Keratinocyte (primary cell): ENCODE measurements at places on chromosomes 2 and 18. TPM values are rescaled to one million over a fixed set of nuclear protein-coding genes. Genes with fewer than 3 reads are reported as not detected.

DNA sequence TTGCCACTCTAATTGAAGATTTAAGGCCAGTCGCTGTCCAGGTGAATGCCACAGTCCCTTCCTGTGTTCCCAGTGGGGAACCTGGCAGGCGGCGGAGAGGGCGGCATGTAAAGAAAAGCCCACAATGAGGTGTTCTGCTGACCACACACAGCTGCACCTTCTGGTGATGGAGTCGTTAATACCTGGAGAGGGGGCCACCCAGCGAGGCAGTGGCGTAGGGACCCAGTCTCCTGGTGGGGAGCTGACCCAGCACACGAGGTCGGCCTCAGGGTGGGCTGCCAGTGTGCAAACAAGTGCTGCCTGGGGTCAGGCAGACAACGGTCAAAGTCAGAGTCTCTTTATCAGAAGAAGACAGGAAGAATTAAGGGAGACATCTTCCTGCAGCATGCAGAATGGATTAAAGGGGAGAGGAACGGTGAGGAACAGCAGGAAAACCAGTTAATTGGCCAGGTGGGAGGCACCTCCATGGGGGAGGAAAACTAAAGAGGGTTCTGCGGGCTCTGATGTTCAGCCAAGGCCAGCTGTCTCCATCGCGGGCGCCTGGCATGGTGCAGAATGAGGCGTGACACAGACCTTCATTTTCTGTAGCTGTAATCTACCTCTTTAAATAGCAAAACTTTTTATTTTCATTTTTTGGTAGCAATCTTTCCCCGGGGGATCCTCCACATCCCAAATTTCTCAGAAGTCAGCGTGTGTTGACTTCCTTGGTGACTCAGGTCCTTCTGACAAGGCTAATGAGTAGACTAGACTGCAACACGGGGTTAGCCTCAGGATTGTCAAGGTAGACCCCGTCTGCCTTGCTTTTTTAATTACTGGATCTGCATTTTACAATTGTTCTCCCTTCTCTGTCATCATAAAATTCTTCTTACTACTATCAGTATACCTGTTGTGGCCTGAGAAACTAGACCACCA lies 78.3 kb downstream of the SMAD7 start:
- H3K27me3 ChIP-seq = no peaks in the 10 kb centered on the region
- peaks cover 10% of the 10 kb centered on the region for H3K4me1 ChIP-seq
- no peak overlapping the region for H3K4me3 ChIP-seq
- H3K36me3 ChIP-seq = no peaks in the 10 kb centered on the region
- H3K27ac ChIP-seq = peak overlapping the region; percentile 72
- no peak for DNase-seq

- DNase-seq = peak; percentile 36
- no peak overlapping the region for H3K4me3 ChIP-seq
- peak overlapping the region; percentile 56 for H3K27ac ChIP-seq
- H3K36me3 ChIP-seq = no peaks in the 10 kb centered on the region
These were observed 31.9 kb upstream of the RPIA start for GRCh38 chr2:88659538-88659915.

- no peak overlapping the region for H3K4me3 ChIP-seq
- no peaks in the 10 kb centered on the region for H3K27me3 ChIP-seq
- no peaks in the 10 kb centered on the region for H3K4me1 ChIP-seq
- H3K36me3 ChIP-seq = peaks cover 3% of the 10 kb centered on the region
These were observed 23.1 kb downstream of the PRPF40A start for GRCh38 chr2:152694161-152694661.

- no peak overlapping the region for H3K27ac ChIP-seq
- no peak for DNase-seq
- peaks cover 4% of the 10 kb centered on the region for H3K4me1 ChIP-seq
- H3K36me3 ChIP-seq = no peaks in the 10 kb centered on the region
- H3K4me3 ChIP-seq = no peak overlapping the region
These were observed 3.4 kb downstream of the CHST9 start for GRCh38 chr18:27181726-27182125.

MAP3K20 gene
- polyA plus RNA-seq = 23.9 to 31.7 TPM (median 28.1 TPM) in 3 replicates

PLCD4 gene
- polyA plus RNA-seq = 10.2 to 15.3 TPM (median 13.2 TPM) in 3 replicates

ORMDL1 gene
- polyA plus RNA-seq = 35.8 to 86.2 TPM (median 76.0 TPM) in 3 replicates
